ENCODE measurements at places on chromosomes 3 and 15.

DNA sequence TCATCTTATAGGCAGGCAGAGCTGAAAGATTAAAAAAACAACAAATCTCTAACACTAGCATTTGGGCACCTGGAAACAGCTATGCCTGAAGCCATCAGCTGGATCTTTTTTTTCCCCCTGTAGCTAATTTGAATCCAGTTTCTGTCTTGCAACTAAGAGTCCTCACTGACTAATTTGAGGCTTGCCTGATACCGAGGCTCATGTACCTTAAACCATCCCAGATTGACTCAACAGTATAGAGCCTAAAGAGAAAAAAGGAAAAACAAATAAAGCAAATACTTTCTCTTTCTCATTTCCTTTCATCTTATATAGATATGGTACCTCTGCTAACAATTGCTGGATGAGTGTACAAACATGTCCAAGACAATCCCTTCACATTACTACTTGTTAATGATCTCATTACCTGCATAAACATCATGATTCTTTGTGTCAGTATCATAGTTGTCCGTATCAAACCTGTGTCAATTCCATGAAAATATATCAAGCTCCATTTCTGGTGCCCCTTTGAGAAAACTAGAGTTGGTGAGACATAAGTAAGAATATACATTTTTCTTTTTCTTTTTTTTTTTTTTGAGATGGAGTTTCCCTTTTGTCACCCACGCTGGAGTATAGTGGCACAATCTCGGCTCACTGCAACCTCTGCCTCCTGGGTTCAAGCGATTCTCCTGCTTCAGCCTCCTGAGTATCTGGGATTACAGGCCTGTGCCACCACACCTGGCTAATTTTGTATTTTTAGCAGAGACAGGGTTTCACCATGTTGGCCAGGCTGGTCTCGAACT, 43.1 kb downstream of the BHLHE40 start:
- no peak for DNase-seq

DNA sequence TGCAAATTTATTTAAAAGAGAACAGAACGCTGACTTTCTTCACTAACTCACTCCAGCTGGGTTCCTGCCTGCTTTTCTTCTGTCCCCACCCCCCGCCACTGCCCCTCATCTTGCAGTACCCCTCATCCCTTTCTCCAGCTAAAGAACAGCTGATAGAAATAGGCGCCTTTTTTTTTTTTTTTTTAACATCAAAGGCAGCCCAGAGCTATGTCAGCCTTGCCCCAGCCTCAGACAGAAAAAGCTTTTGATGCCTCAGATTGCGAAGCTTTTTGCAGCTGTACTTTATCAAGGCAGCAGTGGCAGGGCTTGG, 1.8 kb downstream of the CADPS start:
- DNase-seq: no peak

GRCh38 chr3:53161820-53162671, 1.0 kb downstream of the PRKCD start:
- no peak for DNase-seq

GRCh38 chr15:84969257-84969656, 12.4 kb upstream of the PDE8A start:
- DNase-seq: no peak

GRCh38 chr15:100131321-100132224, 210.2 kb downstream of the ADAMTS17 start:
- DNase-seq: no peak

GRCh38 chr15:61784734-61785133, 275.5 kb downstream of the VPS13C start:
- DNase-seq: no peak

DNA sequence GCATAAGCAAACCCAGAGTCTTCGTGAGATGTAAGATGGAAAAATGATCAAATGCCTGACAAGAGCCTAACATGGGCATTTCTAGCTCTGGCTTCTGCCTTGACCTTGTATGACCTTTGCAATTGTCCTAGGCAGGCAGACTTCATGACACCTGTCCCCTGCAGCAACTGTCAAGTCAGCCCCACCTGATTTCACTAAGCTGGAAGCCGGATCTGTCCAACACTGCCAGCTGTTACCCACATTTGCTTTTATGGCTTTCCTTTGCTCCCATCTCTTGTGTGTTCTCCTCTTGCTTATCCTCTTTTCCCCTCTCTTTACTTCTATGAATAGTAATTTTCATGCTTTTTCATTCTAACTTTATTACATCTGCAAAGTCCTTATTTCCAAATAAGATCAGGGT, 48.5 kb upstream of the TNIK start:
- no peak for DNase-seq

- no peak for DNase-seq
Measured at GRCh38 chr3:42663581-42664437, 10.3 kb downstream of the ZBTB47 start.

- DNase-seq: no peak
Measured at GRCh38 chr15:29888646-29889045, 66.4 kb upstream of the TJP1 start.

Data from GM04503 (cell line).